A549 treated with CpdA at 1 μM for 4 hours (cell line): ENCODE measurements at places on chromosomes 11 and 22. TPM values are rescaled to one million over a fixed set of nuclear protein-coding genes. Genes with fewer than 3 reads are reported as not detected.

The IFT27 gene
- total RNA-seq: 13.9 to 25.6 TPM (median 24.1 TPM) in 5 replicates

The PAAF1 gene
- 11.6 to 13.5 TPM (median 12.5 TPM) in 5 replicates for total RNA-seq

The CCDC87 gene
- 0.51 to 0.89 TPM (median 0.69 TPM) in 5 replicates for total RNA-seq

The NXPE2 gene
- not detected in 5 replicates for total RNA-seq

The C11orf16 gene
- not detected in 5 replicates for total RNA-seq

The SHISAL1 gene
- total RNA-seq: 7.2 to 8.4 TPM (median 7.4 TPM) in 5 replicates

The KRTAP5-2 gene
- not detected in 5 replicates for total RNA-seq
